ENCODE measurements at places on chromosomes 2 and 18.
A peak's percentile ranks its signal among the peaks of the same experiment; 100 is the strongest.

GRCh38 chr2:232362174-232362900, 16.2 kb upstream of the ALPP start:
- DNase-seq, result no peak

DNA sequence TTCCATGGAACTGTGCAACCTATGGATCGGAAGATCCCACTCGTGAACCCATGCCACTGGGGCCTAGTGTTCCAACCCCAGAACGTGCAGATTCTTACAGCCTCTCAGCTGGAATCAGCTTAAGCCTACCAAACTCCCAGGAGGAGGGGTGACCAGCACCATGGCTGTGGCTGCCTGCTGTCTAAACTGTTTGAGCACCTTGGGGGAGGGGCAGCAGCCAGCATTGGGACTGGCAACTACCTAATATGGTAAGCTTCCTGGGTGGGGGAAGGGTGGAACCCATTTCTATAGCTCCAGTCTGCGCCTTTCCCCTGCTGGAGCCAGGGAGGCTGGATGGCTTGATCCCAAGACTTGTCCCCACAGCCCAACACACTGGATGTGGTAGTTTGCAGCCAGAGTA, 10.7 kb upstream of the POLE4 start:
- no peak for DNase-seq

DNA sequence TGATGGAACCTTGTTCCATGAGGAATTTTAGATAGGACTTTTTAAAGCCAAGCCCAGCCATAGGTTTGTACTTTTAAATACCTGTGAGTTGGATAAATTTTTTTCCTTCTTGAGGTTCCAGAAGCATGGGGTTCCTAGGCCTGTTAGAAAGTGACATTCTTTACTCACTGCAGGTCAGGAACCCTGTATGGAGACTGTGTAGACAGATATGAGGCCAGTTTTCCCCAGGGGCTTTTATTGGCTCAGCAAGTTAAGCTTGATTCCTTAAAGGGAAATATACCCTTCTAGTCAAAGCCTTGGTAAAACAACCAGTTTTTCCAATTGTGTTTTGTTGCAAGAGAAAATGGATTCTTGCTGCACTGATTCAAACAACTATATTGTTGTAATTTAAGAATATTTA, 38.4 kb upstream of the GMCL1 start:
- DNase-seq, result no peak

DNA sequence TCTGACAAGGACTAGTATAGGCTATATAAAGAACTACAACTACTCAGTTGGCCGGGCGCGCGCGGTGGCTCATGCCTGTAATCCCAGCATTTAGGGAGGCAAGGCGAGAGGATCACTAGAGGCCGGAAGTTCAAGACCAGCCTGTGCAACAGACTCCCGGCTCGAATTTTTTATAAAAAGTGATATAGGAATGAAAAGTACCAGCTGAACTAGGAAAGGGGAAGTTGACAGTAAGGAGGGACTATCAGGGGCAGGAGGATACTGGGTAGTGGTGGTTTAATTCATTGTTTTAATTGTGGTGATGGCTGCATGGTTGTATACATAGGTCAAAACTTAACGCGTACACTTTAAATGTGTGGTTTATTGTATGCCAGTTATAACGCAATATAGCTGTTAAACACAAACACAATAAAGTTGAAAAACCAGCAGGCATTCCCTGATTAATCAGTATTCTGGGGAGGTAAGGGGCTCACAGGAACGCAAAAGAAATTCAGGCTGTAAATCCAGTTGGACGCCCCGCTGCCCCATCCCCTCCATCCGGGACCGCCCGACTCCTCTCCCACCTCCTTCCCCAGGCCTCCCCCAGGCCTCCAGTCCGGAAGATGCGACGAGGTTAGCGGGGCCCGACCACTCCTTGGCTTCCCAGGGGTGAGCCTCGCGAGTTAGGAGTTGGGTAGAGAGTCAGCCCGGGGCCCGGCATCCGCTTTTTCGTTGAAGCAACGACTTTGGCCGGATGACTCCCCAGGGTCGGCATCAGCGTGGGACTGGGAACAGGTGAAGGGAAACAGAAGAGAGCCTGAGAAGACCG, 746 bp upstream of the POLR1B start:
- peak; percentile 75 for DNase-seq

DNA sequence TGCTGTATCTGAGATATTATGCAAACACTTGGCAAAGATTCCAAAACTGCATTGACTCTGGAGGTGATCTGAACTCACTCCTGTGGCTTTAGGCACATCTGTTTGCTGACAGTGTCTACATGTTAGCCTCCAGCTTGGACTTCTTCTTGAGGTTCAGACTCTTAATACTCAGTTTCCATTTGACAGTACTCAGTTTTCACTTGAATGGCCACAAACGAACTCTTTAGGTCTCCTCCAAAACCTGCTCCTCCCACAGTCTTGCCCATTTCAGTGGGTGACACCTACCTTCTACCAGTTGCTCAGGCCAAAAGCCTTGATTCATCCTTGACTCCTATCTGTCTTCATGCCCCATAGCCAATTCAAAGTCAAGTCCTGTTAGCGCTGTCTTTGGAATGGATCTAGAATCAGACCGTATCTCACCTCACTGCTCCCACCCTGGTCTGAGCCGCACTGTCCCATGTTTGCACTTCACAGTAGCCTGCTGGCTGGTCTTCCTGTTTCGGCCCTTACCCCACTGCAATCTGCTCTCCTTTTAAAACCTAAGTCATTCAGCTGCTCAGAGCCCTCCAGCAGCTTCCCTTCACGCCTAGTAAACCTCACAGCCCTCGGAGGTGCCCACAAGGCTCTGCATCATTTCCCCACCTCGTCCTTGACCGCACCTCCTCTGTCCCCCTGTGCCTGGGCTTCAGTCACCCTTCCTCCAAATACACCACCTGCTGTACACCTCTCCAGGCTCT, 10.5 kb downstream of the ATG16L1 start:
- DNase-seq, result no peak

DNA sequence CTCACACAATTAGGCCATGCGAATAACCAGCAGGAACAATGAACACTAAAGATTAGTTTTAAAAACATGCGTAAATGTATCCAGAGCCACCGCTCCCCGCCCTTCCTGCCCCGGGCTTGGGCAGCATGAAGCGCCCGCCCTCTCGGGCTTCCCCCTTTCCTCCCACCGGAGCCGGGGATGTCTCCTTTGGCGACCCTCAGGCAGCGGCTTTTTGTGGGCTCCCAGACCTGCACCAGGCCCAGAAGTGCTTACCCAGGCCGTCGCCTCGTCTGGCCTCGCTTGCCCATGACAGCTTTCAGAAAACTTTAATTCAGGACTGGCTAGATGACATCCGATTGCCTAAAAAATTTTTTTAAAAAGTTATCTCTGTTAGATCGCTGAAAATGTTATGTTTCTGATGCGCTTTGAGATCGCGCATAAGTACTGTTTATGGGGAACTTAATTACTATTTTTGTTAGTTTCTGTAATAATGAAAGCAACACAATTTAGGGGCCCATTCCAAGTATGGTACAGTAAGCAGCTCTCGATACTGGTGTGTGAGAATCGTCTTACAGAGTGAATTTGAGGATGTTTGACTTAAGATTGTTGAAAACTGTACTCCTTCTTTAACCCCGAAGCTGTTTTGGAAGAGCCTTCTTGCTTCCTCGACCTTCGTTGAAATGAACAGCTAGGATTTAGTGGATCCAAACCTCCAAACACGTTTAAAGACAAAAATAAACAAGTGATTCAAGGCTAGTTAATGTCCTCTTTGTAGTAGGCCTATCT, 1.1 kb downstream of the MAP3K20 start:
- no peak for DNase-seq

DNA sequence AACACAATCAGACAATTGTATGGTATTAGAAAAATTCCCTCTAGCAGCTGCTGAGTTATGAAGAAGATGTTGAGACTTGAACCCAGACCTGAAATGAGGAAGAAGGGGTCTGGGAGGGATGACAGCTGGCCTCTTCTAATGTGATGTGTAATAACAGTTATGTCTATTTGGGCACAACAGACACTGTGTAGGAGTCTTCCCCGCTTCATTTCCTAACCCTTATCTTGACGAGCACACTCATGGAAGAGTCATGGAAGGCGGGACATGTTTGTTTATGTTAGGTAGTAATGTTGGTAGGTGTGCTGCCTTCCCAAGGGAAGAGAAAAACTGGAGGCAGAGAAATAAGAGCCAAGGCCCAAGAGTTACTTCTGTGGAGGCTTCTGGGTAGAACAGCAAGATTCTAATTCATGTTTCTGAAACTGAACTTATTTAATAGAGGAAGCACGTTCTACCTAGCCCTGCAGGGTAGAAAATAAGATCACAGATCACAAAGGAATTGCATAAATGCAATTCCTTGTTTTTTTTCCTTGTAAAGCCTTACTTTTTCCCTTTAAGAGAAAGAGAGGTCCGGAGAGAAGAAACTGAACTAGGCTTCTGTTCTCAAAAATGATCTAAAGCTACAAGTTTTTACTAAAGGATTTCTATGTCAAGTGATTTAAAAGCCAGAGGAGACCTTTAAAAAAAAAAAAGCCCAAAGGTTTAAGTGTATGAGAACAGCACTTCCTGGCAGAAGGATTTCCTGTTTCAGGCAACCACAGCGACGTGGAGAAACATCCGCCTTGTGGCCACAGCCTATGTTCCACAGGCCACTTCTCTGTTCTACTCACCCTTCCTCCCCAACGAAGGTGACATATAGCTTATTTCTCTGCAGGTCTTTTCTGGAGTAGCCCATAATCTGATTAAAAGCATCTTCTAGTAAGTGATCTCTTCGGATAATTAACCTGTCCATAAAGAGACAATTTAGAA, 68.5 kb upstream of the STK17B start:
- no peak for DNase-seq

GRCh38 chr2:96873651-96874096, 3.8 kb upstream of the SEMA4C start:
- DNase-seq, result no peak
